ENCODE measurements at places on chromosomes 7 and 10.

DNA sequence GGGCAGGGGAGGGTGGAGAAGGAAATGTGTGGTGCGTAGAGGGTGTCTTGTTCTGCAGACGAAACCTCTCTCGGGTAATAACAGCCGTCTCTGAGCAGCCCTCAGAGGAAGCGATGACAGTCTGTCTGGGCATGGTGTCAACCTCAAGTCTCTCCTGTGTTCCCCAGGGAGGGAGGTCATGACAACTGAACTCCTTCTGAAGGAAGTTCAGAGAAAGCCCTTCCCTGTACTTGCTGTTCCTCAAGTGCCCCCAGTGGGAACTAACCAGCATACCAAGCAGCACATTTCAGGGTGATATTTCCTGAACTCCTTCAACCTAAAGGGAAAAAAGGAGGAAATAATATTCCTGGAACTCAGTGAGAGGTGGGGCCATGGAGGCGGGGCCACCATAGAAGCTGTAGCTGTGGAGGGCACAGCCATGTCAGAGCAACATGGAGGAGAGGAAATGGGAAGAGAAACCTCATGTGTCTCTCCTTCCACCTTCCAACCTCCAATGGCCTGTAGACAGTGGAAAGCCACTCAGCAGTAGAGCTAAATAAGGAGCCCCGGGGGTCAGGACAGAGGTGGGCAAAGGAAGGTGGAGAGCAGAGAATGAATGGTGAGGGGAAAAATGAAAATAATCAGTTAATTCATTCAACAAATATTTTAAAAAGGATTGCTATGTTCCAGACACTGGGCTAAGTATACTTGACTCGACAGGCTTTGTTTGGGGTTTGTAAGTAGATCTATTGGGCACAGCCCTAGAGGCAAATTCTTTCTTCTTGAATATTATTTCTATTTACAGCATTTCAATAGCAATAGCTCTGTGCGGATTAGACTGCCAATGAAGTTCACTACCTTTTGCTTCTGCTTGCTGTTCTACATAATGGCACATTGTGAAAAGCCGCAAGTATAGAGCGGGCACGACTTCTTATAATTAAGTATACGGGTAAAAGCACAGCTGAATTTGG, 61.0 kb upstream of the AOAH start:
- DNase-seq, result peak; percentile 38

GRCh38 chr7:2163600-2164555, 68.9 kb downstream of the MAD1L1 start:
- DNase-seq, result no peak

- no peak for DNase-seq
Measured at GRCh38 chr10:47406548-47406869, 22.4 kb upstream of the ZNF488 start.

DNA sequence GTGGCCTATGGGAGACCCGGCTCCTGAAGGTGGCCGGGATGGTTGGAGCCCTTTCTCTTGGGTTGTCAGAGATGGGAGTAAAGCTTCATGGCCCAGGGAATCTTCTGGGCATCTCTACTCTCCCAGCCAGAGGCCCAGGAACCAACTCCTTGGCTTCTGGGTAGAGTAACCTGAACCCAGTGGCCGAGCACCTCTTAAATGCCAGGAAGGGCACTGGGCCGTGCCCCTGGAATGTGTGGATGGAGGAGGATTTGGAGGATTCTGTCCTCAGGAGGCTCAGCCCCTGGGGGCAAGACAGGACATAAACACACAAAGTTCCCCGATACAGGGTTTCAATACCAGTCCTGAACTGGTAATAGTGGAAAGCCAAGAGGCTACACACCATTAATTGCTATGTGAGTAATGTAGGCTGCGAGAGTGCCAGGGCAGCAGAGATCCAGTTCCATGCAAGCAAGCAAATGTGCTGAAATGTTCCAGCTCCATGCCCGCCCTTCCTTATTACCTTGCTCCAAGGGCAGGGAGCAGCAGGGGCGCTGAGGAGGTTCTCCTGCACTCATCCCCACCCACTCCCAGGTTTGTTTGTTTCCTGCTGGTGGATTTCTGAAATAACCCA, 1.2 kb downstream of the PALD1 start:
- DNase-seq, result no peak

DNA sequence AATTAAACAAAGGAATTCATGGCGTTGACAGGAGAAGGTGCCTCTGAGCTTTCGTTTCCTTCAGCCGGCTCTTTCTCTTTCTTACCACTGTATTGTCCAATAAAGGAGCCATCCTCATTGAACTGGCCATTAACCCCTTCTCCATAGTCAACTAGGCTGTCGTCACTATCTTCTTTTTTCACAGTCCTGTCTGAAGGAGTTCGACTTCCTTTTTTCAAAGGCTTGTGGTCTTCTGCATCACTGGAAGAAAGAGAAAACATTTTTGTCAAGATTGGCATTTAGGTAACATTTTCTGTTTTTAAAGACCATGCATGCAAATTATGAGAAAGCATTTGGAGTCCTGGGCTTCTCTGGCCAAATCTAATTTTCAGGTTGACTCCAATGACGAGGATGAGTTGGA, 19.7 kb upstream of the LAMB4 start:
- no peak for DNase-seq

DNA sequence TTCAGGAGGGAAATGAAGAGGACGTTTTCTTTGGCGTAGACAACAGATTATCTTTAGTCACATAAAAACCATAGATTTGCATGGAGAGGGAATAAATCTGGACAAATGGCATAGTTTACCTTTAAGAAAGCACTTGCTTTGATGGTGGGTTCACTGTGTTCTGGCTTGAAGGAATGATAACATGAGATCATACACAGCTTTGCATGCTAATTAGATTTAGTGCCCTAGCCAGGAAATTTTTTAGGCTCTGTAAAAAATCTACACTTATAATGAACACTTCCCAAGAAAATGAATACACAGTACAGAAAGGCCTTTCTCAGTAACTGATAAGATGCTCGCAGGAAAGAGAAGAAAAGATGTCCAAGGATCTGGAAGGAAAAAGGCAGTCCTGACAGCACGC, 218.2 kb upstream of the AOAH start:
- DNase-seq, result no peak

- no peak for DNase-seq
Measured at GRCh38 chr10:52245547-52245946, 68.5 kb upstream of the DKK1 start.
